ENCODE measurements at places on chromosomes 4 and X.
A peak's percentile ranks its signal among the peaks of the same experiment; 100 is the strongest.

GRCh38 chr4:5940470-5941203 lies 47.8 kb upstream of the CRMP1 start:
- DNase-seq = no peak

DNA sequence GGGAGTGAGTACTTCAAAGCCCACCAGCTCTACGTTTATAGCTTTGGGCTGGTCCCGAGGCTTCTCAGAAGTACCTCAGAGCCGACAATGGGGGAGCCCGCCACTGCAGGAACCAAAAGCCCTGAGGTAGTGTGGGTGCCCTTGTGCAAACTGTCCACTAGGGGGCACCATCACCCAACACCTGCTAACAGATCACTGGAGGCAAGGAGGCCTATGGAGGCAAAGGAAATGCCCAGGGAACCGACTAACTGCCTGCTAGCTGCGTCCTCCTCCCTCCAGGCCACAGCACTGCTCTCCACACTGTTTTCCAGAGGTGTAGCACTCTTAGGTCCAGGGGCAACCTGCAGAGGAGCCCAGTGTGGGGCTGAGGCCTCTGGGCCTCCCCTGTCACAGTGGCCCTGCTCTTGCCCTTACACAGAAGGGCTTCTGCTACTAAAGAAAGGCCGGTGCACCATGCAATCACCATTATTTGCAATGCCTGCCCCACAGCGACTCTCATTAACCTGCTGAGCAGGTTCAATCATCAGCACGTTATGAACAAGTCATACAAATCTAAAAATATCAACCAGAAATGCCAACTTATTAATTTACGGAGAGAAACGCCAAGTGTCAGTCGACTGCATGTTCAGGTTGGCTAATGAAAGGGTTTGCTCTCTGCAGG lies 159.1 kb downstream of the NSUN7 start:
- peak; percentile 73 for DNase-seq

GRCh38 chr4:27140486-27140885 lies 279.8 kb downstream of the STIM2 start:
- no peak for DNase-seq

DNA sequence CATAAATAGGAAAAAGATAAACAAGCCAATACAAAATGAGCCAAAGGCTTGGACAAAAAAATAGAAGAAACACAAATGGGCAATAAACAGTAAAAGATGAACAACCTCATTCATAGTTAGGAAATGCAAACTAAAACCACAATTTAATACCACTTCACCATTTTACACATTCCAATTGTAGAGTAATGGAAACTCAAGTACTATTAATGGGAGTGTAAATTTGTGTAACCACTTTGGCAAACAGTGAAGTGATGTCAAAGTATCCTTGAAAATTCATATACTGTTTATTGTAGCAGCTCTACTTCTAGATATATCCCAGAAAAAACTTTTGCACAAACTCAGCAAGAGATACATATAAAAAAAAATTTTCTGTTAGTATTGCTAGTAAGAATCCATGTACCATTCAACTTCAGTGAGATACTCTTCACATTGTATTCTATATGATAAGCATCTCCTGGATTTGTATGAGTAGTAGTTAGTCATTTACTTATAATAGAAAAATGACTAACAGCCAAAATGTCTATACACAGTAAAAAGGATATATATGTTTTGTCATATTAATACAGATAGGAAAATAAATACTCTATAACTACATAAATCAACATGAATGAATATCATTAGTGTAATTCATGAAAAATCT lies 229.8 kb downstream of the DKK2 start:
- no peak for DNase-seq

DNA sequence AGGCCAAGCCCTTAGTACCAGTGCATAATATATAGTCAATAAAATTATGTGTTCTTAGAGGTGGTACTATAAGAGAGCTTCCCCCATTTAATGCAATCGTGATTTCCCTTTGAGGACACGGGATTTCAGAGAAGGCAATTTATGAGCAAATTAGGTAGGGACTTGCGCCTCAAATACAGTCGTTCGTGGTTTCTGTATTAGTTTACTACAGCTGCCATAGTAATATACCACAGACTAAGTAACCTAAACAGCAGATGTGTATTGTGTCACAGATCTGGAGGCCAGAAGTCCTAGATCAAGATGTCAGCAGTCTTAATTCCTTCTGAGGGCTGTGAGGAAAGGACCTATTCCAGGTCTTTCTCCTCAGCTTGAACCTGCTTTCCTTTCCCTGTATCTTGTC lies 1.5 kb upstream of the PUDP start:
- no peak for DNase-seq

DNA sequence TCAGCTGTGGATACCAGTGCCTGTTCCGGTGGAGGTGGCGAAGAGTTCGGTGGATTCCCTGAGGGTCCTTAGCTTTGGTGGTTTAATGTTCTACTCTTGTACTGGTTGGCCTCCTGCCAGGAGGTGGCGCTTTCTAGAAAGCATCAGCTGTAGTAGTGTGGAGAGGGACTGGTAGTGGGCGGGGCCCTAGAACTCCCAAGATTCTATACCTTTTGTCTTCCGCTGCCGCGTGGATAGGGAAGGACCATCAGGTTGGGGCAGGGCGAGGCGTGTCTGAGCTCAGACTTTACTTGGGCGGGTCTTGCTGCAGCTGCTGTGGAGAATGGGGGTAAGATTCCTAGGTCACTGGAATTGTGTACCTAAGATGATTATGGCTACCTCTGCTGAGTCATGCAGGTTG lies 390.3 kb downstream of the FAM47A start:
- DNase-seq = no peak

DNA sequence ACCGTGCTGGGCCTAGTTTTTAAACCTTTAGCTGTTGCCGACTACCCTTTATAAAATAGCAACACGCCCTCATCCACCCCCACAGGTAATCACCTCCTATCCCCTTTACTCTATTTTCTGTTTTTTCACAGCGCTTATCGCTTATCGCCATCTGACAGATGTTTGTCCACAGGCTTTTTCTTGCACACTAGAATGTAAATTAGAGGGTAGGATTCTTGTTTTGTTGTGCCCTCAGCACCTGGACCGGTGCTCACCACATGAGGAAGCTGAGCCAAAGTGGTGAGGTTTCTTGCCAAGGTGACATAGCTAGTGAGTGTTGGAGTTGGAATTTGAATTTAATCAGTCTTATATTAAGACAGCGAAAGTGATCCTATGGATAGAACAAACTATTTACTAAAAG lies 2.9 kb upstream of the RBBP7 start:
- no peak for DNase-seq

DNA sequence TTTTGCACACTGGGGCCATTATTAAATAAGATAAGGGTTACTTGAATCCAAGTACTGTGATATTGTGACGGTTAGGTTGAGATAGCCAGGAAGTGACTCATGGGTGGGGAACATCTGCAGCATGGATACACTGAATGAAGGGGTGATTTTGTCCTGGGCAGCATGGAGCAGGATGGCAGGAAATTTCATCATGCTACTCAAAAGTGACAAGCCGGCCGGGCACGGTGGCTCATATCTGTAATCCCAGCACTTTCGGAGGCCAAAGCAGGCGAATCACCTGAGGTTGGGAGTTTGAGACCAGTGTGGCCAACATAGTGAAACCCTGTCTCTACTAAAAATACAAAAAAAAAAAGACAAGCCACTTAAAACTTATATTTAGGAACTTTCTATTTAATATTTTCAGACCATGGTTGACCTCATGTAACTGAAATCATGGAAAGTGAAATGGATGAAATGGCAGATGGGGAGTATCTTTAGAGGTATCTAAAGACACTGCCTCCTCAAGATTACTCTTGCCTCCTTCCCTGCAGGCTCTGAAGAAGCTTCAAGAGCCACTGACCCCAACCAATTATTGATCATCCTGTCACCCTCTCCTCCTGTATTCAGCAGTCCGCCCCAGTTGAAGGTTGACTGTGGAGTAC lies 3.9 kb upstream of the TRIM60 start:
- DNase-seq = peak; percentile 12

- DNase-seq = no peak
Measured at GRCh38 chrX:120301960-120302359, 9.3 kb downstream of the TMEM255A start.

DNA sequence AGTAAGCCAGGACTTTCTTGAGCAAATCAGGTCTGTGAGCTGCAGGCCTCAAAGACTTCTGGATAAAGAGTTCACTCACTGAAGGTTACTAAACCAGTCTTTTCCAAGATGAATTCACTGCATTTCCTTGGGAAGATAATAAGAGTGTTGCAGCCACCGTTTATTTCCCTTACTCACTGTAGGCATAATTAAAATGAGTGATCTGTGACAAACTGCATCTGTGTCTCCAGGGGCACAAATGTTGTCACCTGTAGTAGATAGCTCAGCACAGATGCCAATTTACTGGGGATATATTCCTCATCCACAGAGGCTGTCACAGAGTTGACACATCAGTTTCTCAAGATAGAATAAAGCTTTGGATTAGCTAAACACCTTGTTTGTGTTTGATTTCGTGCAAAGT lies 580.2 kb downstream of the SPRY1 start:
- DNase-seq = no peak

- no peak for DNase-seq
Measured at GRCh38 chrX:1218286-1218685, 5.8 kb upstream of the CRLF2 start.

GRCh38 chrX:38363046-38363445 lies 10.6 kb downstream of the OTC start:
- no peak for DNase-seq

- no peak for DNase-seq
Measured at GRCh38 chrX:447052-447451, 60.3 kb upstream of the PPP2R3B start.

DNA sequence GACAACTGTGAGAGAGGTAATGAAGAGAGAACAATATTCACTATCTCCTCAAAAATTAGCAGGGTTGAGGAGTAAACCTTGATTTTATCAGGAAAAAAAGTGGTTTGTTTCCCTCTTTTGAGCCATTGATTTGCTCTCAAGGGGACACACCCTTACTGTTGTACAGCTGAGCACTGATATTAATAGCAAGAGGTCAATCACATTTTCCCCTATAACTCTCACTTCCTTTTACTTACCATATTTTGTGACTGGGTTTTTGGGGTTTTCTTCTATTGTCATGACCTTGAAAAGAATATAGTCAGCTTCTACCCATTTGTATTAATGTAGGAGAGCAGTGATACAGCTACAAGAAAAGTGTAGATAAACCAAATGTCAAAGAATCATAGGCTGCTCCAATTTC lies 70.2 kb upstream of the LONRF3 start:
- DNase-seq = no peak

DNA sequence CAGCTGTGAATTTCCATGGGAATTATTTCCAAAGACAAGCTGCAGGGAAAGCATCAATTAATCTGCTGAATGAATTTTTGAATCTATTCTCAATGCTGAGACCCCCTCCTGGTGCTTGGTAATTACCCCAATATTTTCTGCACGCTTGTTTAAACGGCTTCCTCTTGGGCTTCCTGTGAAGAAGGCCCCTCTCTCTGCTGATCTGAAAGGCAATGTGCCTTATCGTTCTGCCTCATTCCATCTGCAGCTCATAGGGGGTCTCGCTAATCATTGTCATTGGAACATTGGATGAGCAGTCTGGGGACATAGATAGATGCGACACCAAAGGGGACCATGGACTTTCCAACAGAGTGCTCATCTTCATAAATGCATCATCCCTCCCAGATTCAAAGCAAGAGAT lies 851.6 kb downstream of the PDHA2 start:
- no peak for DNase-seq

DNA sequence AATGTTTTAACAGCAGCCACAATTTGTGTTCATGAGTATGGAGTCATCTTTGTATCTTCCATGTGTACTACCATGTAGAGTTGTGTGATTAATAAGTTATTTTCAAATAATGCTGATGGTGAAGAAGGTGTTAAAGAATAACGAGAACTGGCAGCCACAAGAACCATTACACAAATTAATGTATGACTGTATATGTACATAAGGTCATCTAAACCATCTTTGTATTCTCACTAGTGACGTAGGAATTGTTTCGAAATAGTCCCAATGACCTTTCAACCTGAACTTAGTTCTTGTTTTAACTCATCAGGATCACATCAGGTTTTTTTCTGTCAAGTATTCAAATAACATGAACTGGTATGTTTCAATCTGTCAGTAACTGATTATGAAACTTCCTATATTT lies 48.3 kb upstream of the NOCT start:
- no peak for DNase-seq

GRCh38 chr4:56806666-56807065 lies 14.8 kb downstream of the SPINK2 start:
- no peak for DNase-seq

DNA sequence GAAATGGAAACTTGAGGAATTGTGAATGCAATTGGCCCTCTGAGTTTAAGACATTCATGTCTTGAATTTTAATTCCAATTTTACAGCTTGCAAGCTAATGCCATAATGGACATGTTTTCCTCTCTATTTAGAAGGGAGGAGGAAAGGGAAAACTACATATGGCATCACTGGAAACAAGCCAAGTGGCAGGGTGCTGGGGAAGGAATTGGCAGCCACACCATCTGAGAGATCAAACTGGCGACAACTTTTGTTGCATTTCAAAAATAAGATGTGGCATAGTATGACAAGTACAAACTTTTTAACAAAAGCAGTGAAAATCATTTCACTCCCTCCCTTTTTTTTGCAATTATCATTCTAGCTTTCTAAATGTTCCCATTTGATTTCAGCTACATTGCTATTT lies 615.6 kb downstream of the CENPC start:
- no peak for DNase-seq

DNA sequence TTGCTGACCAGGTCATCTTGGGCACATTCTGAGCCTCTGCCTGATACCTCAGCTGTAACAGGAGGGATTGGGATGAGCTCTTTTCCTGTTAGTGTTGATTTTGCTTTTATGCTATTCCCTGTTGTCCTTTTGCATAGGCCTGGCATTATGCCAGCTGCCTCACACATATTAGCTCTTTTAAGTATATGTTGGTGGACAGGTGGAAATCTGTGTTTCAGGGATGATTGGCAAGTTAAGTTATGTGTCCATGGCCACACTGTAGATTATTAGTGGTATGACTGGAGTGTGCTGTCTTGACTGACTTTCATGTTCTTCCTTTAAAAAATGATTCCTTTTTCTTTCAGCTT lies 28.9 kb downstream of the NSD2 start:
- no peak for DNase-seq

DNA sequence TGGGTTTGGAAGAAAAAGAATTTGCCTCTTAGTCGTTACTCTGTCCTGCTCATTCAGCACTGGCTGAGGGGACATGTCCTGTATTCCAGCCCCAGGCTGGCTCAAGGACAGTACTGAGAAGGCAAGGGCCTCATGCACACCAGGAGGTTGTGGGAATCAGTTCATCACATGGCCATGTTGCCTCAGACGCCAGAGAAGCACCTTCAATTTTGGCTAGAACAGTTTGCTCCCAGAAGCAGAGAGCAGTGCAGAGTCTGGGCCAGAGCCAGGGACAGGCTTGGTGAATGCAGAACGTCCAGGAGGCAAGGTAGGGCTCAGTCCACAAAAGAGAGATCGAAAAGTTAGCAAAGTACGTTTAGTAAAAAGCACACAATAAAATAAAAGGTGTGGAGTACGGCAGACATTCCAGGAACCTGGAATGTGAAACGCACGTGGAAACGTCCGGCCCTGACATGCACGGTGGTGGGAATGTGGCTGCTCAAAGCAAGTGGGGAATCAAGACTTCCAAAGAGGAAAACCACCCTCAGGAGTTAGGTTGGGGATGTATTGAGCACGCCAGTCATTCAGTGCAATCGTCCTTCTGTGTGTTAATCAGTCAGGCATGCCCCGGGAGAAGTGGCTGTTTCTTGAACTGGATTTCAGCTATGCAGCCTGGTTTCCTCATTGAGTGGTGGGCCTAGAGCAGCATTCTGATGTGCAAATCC lies 1.2 kb upstream of the SLC2A9 start:
- DNase-seq = no peak

GRCh38 chr4:110636680-110637407 lies 14.0 kb upstream of the PITX2 start:
- no peak for DNase-seq
